Hepatocyte (in vitro differentiated cells): ENCODE measurements at places on chromosomes 3 and 15. TPM values are rescaled to one million over a fixed set of nuclear protein-coding genes. Genes with fewer than 3 reads are reported as not detected.
A peak's percentile ranks its signal among the peaks of the same experiment; 100 is the strongest.

GRCh38 chr3:14484741-14485140 lies 55.4 kb downstream of the GRIP2 start:
- DNase-seq: no peak

DNA sequence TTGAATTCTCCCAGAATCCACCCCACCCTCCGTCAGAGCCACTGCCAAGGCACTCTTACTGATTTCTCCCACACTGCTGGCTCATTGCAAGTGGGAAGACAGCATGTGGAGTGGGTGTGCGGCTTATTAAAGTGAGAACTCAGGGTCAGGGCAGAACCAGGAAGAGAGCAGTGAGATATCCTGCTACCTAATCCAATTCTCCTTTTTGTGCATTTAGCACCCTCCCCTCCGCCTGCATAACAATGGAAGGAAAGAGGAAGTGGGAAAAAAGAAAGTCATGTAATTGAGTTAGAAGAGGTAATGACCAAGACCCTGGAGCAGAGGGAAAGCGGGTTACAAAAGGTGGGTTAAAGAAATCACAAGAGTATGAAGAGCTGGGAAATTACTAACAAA lies 27.8 kb upstream of the PIK3CB start:
- peak; percentile 37 for DNase-seq

Gene CFAP91
- 0.77 TPM in 1 of 2 replicates, not detected in the other for polyA plus RNA-seq

GRCh38 chr3:180802837-180803236 lies 109.6 kb upstream of the FXR1 start:
- DNase-seq: peak; percentile 27

- no peak for DNase-seq
Observed at GRCh38 chr3:177977381-177978158, 558.7 kb upstream of the KCNMB2 start.

- no peak for DNase-seq
Observed at GRCh38 chr3:153688301-153689120, 432.7 kb upstream of the ARHGEF26 start.

DNA sequence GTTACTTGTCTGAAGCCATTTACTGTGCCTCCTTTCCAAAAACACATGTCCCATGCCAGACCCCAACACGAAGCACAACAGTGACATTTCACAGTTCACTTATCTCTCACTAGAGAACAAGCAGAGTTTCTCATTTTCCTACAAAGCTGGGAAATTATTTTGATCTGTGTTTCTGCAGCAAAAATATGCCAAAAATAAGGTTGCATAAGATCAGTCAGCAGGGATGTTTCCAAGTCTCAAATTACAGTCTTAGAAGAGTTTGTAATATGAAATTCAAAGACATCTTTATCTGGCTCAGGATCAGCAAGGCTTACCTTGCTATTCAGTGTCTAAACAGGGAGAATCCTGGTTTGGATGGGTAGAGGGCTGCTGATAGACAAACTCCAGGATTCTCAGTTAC lies 75.5 kb downstream of the GJD2 start:
- no peak for DNase-seq

DNA sequence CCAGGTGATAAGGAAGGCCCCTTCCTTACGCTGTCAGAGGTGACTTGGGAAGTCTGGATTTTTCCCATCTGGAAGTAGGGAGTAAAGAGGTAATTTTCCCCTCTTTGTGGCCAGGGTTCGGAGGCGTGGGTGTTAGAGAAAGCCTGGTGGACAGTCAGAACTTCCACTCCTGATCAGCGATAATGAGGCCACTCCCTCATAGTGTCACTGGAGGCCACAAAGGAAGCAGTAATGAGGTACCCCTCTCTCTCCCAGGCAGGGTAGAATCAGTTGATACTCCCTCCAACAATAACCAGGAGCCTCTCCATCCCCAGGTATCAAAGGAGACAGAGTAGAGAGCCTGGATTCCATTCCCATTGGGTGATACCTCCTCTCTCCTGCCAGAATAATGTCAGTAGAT lies 30.0 kb downstream of the AP4E1 start:
- no peak for DNase-seq

Gene LINGO1
- 5.1 and 8.1 TPM in 2 replicates for polyA plus RNA-seq

GRCh38 chr15:43270113-43270665 lies 3.5 kb upstream of the TGM5 start:
- no peak for DNase-seq

DNA sequence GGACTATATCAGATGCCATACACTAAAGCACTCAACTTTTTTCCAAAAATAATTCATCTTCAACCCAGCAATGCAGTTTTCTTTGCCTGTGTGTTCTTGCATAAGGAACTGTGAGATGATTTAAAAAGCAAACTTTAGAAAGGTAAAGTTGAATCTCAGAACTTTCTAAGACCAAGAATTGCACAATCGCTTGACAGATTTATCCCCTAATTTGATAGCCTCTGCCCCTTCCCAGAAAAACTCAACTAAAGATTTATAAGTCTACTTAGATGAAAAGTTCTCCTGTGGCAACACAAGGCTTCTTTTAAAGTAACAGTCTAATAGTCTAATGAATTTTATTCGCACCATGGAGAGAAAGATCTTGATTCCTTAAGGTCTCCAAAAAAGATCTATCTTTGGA lies 259.3 kb downstream of the MAGI1 start:
- DNase-seq: no peak

Gene CCDC191
- polyA plus RNA-seq: 1.1 and 2.7 TPM in 2 replicates

- no peak for DNase-seq
Observed at GRCh38 chr3:42729404-42730145, 27.0 kb upstream of the HHATL start.

Gene STXBP5L
- polyA plus RNA-seq: 1.4 TPM in 1 of 2 replicates, not detected in the other

DNA sequence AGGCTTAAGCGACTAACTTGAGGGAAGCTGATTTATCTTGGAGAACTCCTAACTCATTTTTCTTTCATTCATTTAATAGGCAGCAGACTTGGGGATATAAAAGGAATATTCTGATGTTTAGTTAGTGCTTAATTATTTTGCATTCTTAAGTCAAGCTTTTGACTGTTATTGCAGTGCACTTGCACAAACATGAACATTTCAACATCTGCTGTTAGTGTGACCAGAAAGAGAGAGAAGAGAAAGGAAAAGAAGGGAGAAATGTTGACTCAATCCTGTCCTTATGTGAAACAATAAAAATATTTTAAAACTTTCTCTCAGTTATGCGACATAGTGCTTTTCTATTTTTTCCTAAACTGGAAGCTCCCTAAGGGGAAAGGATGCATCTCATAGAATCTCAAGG lies 507.8 kb downstream of the LPP start:
- no peak for DNase-seq

DNA sequence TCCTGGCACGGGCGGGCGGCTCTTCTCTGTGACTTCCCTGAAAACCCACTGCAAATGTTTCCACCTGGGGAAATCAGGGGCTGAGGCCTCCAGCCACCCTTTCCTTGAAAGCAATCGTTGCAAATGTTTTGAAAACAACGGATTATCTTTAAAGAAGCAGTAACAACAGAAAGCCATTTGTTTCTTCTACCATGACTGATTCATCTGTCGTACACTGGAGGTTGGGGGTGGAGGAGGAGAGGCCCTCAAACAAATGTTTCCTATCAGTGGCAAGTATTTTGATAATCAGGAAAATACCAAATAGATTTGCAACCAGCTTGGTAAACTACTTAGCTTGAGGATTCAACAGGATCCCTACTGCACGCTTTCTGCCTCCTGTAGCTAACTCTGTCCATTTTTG lies 114.9 kb downstream of the PDZRN3 start:
- DNase-seq: no peak

Gene AMOTL2
- polyA plus RNA-seq: 63.9 and 74.2 TPM in 2 replicates

- peak; percentile 6 for DNase-seq
Observed at GRCh38 chr3:113439606-113440005, 1.7 kb downstream of the CFAP44 start.

DNA sequence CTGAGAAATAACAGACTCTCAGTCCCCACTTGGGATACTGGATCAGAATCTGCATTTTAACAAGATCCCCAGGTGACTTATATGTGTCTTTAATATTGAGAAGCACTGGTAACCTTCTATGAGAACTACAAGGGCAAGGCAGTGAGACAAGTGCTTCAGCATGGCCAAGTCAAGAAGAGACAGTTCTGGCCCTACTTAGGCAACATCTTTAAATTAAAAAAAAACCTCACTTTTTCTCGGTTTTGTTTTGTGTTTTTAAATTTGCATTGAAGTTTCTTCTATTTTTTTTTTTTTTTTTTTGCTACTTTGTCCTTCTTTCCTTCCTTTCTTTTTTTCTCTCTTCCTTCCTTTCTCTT lies 42.5 kb upstream of the SPTSSB start:
- no peak for DNase-seq

Gene XIRP1
- 1.4 TPM in 1 of 2 replicates, not detected in the other for polyA plus RNA-seq

- DNase-seq: no peak
Observed at GRCh38 chr3:95154766-95155165, 1091.9 kb downstream of the NSUN3 start.

GRCh38 chr3:131620977-131621376 lies 118.2 kb upstream of the MRPL3 start:
- DNase-seq: no peak

DNA sequence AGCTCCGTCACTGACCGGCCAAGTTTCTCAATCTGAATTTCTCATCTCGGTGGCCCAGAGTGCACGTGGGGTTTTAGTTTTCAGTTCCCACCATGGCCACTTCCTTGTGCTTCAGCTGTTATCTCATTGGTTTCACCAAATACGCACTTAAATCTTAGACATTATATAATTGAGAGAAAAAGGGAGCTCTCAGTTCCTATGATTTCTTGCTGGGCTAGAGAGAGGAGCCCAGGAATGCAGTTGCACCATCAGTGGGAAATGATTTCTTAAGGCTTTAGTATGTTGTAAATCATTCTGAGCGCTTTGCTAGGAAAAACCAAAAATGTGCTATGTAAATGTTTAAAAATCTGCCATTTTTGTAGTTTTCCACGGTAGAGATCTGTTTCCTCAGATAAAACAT lies 53.2 kb downstream of the OXNAD1 start:
- DNase-seq: peak; percentile 29

DNA sequence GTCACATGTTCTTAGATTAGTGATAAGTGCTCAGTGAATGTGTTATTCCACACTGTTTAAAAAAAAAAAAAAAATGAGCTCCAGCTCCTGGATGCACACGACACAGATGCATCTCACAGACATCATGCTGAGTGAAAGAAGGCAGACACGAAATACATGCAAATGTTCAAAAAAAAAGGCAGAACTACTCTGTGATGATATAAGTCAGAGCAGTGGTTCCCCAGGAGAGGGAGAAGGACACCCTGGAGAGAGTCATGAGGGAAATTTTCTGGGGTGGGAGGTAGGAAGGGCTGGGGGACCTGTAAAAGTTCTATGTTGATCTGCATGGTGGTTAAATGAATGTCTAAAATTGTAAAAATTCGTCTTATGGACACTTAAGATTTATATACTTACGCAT lies 4.3 kb downstream of the CSRNP1 start:
- DNase-seq: no peak

Gene IGF2BP2
- polyA plus RNA-seq: 91.8 and 119 TPM in 2 replicates

- no peak for DNase-seq
Observed at GRCh38 chr3:12347301-12347700, 58.4 kb downstream of the PPARG start.

- no peak for DNase-seq
Observed at GRCh38 chr3:192494174-192494573, 233.2 kb downstream of the FGF12 start.

Gene ASTE1
- 4.3 and 5.3 TPM in 2 replicates for polyA plus RNA-seq
